ENCODE measurements at places on chromosomes 3 and 15.

DNA sequence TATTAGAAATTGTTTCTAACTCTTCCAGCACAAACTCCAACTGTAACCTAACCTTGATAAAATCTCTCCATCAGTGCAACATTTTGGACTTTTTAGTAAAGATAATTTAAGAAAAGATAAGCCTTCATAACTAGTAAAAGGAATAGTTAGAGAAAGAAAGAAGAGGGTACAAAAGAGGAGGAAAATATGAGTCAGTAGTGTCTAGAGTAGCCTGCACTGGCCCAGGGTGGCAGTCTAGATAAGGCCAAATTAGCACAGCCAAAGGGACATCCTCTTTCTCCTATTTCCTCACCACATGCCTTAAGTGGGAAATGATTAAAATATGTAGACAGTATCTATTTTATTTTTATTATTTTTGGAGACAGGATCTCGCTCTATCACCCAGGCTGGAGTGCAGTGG, 3.7 kb downstream of the PROS1 start:
- DNase-seq, result no peak

GRCh38 chr3:31203960-31204795, 309.7 kb upstream of the GADL1 start:
- DNase-seq, result no peak

GRCh38 chr3:160400030-160400701, 716 bp downstream of the SMC4 start:
- peak; percentile 21 for DNase-seq

- peak; percentile 71 for DNase-seq
Measured at GRCh38 chr3:72738752-72739530, 109.3 kb downstream of the SHQ1 start.

DNA sequence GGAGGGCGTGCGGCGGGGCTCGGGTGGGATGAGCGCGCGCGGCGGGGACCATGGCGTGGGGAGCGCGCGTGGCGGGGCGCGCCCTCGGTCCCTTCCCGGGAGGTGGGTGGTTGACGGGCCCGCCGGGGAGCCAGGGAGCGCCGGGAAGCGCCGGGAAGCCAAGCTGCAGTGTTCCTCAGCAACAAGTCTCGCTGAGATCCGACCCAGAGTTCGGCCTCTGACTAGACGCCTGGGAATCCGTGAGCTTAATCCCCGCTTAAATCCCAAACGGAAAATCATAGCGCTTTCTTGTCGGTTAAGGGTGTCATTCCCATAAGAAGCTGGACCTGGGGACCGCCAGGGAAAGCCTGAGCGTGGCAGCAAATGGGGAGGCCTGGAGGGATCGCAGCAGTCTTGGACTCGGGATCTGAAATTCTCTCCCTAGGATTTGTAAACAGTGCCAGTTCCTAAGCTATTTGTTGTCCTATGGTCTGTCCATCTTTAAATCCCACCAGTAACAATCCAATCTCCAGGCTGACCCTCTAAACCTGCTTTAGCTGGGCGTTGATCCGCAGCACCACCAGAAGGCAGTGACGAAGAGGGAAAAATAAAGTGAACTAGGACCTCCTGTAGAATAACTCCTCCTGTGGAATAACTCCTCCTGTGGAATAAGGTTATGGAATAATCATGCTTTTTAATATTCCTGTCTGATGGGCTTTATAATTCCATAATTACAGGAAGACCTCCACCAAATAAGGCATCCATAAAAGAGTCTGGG, 570 bp upstream of the NEDD4 start:
- no peak for DNase-seq

- peak; percentile 5 for DNase-seq
Measured at GRCh38 chr3:108806316-108806715, 16.3 kb upstream of the TRAT1 start.

DNA sequence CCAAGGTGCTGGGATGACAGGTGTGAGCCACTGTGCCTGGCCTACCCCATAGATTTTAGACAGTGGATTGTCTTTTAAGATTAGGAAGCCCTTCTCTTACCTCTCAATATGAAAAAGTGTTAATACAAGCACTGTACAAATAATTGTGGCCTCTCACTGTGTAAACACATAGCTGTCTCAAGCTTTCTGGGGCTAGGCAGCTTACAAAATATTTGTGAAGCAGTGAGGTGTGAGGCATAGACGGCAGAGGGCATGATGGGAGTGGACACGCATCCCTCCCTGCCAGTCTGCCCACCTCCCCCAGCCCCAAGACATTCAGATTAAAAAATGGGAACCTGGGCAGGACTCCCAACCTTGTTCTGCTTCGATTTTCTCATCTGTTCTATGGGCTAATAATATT, 34.6 kb downstream of the SQOR start:
- DNase-seq, result no peak

DNA sequence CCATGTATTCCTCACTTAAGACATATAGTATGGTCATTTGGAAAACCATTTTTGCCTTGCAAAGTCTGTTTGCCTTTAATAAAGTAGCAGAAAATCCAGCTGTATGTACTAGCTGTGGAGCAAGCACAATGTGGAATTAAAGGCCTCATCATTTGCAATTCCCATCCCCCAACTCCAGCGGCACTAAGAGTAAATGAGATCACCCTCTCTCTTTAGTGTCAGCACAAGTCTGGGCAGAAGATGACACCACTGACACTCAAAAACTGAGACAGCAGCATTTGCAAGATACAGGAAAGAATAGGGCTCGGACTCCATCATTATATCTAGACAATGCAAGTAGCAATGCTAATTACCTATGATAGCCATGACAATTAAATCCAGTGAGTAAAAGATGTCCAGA, 24.7 kb upstream of the DYNC1LI1 start:
- no peak for DNase-seq

- DNase-seq, result no peak
Measured at GRCh38 chr3:158152186-158152585, 42.3 kb downstream of the RSRC1 start.

DNA sequence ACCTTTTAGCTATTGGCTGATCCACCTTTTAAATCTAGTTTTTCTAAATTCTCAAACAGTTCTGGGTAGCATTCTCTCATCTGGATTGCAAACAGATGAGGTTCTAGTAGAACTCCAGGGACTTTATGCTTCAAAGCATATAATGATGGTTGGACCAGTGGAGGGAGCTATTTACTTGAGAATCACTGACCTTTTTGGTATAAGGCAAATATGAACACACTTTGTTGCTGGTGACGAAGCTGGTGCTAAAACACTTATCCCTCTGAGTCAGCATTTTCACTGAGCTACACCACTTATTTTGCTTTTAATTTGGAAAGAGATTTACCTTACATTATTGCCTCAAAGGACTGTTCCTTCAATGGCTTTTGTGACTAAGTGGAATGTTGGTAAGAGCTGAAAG, 58.6 kb upstream of the SLITRK3 start:
- DNase-seq, result no peak

DNA sequence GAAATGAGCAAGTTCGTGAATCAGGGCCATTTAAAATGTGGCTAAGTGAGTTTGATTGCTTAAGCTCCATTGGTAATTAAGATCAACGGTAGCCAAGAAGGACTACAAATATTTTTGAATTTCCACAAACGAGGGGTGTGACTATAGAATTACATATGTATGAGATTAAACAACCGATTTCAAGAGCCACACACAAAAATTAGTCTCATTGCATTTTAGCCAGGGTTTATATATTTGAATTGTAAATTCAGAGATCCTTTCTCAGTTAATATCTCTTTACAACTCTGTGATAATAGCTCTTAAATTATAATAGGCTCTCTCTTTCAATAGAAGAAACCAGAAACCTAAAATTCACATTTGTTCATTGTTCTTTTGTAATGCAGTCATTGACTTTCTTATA, 325.6 kb upstream of the ICE2 start:
- DNase-seq, result no peak

GRCh38 chr3:141482245-141482922, 4.4 kb upstream of the RASA2 start:
- no peak for DNase-seq

- DNase-seq, result no peak
Measured at GRCh38 chr15:68614286-68615035, 35.7 kb downstream of the CORO2B start.

GRCh38 chr15:72890043-72890442, 106.5 kb upstream of the ADPGK start:
- no peak for DNase-seq

- DNase-seq, result no peak
Measured at GRCh38 chr3:67783281-67784250, 129.2 kb upstream of the SUCLG2 start.

DNA sequence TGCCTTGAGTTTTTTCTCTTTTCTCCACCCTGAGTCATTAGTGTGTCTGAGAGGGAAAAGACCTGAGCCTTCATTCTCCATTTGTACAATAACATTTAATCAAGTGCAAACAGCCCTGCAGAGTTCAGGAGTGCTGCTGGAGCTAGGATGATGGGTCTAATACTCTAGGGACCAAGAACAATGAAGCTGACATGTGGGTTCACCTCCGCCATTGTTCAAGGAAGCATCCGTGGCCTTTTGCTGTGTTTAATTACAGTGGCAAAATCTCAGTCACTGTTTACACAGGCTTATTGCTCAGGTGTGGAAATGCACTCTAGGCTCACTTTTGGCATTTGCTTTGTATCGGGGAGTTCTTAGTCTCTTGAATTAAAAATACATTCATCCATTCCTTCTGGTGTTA, 259.6 kb downstream of the LRTM1 start:
- no peak for DNase-seq

DNA sequence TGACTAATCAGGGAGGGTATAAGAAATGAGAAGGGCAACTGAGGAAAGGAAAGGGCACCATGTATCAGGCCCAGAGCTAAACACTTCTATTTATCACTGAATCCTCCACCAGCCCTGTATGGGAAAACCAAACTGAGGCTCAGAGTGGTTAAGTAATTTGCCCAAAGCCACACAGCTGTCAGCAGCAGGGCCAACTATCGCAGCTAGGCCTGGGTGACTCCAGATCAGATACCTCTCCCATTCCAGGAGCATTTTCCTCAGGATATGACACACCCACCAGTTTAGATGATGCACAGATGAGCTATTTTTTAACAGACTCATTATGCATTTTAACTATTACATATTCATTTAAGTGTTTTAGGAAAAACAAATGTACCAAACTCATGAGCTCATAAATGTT, 14.5 kb downstream of the NUP210 start:
- DNase-seq, result no peak

All from stimulated activated CD4-positive, alpha-beta T cell treated with anti-CD3 and anti-CD28 coated beads, Interleukin-4, amount 100 ng/mL, for 4 hours (primary cell).